Lung (tissue), 17 donors: ENCODE measurements at places on chromosomes 12 and 14. TPM values are rescaled to one million over a fixed set of nuclear protein-coding genes. Genes with fewer than 3 reads are reported as not detected.

PRKAG1 gene
- 33.1 TPM for total RNA-seq

SELPLG gene
- total RNA-seq, result 47.2 TPM

ZNF140 gene
- total RNA-seq, result 57.7 TPM

CCDC175 gene
- total RNA-seq, result 0.94 TPM

GRIN2B gene
- total RNA-seq, result 2.6 TPM

MSI1 gene
- total RNA-seq, result 3.5 TPM

GDF3 gene
- total RNA-seq, result not detected

IL22 gene
- not detected for total RNA-seq

BMP4 gene
- 13.3 TPM for total RNA-seq

A2ML1 gene
- 1.1 TPM for total RNA-seq

NRL gene
- 5.4 TPM for total RNA-seq

GUCY2C gene
- total RNA-seq, result not detected

PMCH gene
- not detected for total RNA-seq

CLEC9A gene
- total RNA-seq, result 0.60 TPM
